RPMI7951 (cell line): ENCODE measurements at places on chromosomes 5 and 9. TPM values are rescaled to one million over a fixed set of nuclear protein-coding genes. Genes with fewer than 3 reads are reported as not detected.

GRCh38 chr9:83133316-83133715 is 70.4 kb upstream of the RASEF start:
- no peak for DNase-seq

The SLC6A18 gene
- not detected in 2 replicates for total RNA-seq

DNA sequence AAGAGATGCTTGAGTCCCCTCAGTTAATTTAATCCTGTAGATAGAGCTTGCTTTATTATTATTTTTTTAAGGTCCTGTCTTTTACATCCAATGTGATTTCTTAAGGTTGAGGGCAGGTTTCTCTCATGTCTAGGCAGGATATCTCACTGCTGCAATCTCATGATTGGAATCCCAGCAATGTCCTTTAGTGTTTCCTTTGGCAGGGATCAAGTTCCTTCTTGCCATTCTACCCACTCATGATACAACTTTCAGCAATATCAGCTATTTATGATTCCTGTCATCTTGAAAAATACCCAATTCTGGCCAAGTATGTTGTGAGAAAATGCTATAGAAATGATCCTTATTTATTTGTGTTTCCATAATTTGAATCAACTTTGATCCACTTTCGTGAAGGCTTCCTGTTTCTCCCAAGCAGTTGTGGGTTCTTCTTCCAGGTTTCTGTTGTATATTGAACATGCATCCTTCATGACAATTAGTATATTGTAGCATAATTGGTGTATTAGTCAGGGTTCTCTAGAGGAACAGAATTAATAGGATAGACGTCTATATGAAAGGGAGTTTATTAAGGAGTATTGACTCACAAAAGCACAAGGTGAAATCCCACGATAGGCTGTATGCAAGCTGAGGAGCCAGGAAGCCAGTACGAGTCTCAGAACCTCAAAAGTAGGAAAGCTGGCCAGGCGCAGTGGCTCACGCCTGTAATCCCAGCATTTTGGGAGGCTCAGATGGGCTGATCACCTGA is 18.4 kb upstream of the VPS13A start:
- no peak for DNase-seq

The PTBP3 gene
- total RNA-seq = 21.4 and 36.4 TPM in 2 replicates

- DNase-seq = no peak
Measured at GRCh38 chr9:32347571-32347970, 36.9 kb upstream of the ACO1 start.

GRCh38 chr9:22142671-22143070 is 133.6 kb upstream of the CDKN2B start:
- DNase-seq = peak; percentile 57

DNA sequence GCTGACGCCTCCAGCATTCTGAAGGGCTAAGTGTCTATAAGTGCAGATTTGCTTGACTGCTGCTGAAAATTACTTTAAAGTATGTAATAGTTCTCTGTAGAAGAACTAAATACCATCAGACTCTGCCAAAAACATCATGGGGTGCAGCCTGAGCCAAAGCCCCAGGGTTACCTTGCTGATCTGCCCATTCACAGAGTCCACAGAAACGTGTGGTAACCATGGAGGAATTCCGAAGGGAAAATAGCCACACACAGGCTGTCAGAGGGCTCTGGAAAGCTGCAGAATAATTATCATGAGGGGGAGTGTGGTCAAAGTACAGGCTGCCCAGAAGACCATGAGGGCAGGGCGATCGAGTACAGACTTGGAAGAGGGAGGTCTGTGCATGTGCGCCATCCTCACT is 36.4 kb downstream of the RETREG1 start:
- no peak for DNase-seq

The ACTBL2 gene
- total RNA-seq = 0.10 and 0.24 TPM in 2 replicates

- no peak for DNase-seq
Measured at GRCh38 chr9:128389395-128390149, 18.4 kb downstream of the URM1 start.

GRCh38 chr5:75363111-75363510 is 26.1 kb downstream of the HMGCR start:
- DNase-seq = no peak

DNA sequence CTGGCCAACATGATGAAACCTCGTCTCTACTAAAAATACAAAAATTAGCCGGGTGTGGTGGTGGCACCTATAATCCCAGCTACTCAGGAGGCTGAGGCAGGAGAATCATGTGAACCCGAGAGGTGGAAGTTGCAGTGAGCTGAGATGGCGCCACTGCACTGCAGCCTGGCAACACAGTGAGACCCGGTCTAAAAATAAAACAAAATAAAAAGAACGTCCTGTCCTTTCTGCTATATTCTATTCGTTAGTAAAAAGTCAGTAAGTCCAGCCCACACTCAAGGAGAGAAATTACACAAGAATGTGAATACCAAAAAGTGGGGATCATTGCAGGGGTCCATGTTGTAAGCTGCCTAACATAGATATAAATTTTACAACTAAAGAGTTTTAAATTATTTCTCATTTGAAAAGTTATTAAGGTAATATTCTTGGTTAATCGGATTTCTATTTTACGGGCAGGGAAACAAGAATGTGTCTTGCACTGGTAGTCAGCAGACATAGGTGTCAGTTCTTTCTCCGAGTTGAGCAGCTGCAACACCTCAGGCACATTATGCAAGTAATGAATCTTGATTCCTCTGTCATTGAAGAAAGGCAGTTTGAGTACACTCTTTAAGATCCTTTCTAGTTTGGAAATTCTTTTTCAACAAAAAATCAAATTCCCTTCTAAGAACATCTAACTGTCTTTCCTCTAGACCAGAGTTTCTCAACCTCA is 24.5 kb downstream of the NMUR2 start:
- no peak for DNase-seq

The GALNT12 gene
- total RNA-seq = 3.2 and 4.6 TPM in 2 replicates

- no peak for DNase-seq
Measured at GRCh38 chr5:152551061-152551460, 146.0 kb upstream of the NMUR2 start.

GRCh38 chr5:98796197-98796972 is 22.9 kb downstream of the RGMB start:
- DNase-seq = peak; percentile 41

The LVRN gene
- total RNA-seq = 0.20 and 0.60 TPM in 2 replicates

The SPOCK1 gene
- 37.9 and 58.9 TPM in 2 replicates for total RNA-seq

The IL9 gene
- not detected in 2 replicates for total RNA-seq

The ANXA2R gene
- total RNA-seq = 2.6 and 3.2 TPM in 2 replicates

The CDK5RAP2 gene
- total RNA-seq = 38.2 and 42.1 TPM in 2 replicates

The CDH12 gene
- total RNA-seq = 6.2 and 8.9 TPM in 2 replicates

The KIF4B gene
- total RNA-seq = not detected in 2 replicates

GRCh38 chr5:179769796-179770195 is 24.0 kb upstream of the LTC4S start:
- DNase-seq = no peak

GRCh38 chr5:135705941-135706466 is 127.2 kb upstream of the CXCL14 start:
- DNase-seq = no peak

The FOXD4L4 gene
- 0.20 TPM in 1 of 2 replicates, not detected in the other for total RNA-seq

DNA sequence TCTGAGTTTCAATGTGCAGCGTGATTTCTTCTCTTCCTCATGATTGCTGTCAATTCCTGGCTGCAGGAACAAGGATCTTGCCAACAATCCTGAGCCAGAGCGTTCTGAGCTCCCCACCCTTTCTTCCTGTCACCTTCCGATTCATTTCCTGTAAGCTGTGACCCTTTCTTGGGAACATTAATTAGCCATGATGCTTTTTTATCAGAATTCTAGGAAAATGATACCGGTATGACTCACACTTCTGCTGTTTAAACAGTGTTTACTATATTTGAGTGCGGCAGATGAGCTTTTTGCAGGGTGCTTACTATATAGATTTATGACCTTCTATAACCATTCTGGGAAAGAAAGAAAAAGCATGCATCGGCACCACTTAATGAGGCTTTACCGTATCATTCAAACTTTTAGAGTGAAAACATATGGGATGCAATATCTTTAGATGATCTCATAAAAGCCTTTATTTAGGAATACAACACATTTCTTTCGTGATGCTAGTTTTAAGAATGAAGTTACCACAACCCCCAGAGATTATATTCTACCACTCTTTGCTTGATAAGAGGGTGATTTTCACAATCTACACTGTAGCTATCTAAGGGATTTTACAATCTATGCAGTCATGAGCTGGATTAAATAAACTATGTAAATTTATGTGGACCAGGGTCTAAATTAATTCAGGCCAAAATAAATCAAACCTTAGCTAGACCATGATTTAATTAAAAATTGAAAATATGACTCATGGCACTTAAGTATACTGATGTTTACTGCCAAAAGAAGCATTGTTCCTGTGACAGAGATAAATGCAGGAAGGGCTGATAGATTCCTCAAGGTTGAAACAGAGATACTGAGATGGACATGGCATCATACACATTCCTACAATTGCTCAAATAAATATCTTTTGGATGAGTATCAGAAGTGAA is 38.0 kb upstream of the OSMR start:
- DNase-seq = peak; percentile 52

DNA sequence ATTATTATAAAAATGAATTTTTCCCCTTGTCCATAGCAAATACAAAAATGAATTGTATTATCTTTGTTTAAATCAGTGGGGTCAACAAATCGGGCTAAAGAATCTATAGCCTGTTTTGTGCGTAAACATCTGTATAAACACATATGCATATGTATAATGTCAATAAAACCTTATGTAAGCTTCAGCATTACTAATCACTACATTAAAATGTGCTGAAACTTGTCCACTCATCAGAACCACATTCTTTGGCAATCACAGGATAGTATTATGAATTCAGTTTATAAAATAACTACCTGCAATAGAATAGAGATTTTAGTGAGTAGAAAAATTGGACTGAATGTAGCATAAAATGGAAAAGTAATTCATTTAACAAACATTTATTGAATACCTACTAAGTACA is 30.6 kb downstream of the RGMB start:
- DNase-seq = no peak
